ENCODE measurements at places on chromosomes 1 and 21.

GRCh38 chr1:58144698-58145270, 401.7 kb downstream of the OMA1 start:
- ATAC-seq = no peak

GRCh38 chr1:82549841-82550240, 749.1 kb downstream of the ADGRL2 start:
- ATAC-seq = no peak

- ATAC-seq = peak; percentile 59
Observed at GRCh38 chr1:62336995-62337705, 17.9 kb upstream of the KANK4 start.

- no peak for ATAC-seq
Observed at GRCh38 chr1:215458104-215458503, 109.0 kb upstream of the KCTD3 start.

- peak; percentile 71 for ATAC-seq
Observed at GRCh38 chr1:162943622-162944021, 82.6 kb upstream of the CCDC190 start.

- ATAC-seq = no peak
Observed at GRCh38 chr1:194367121-194367520, 1180.7 kb upstream of the B3GALT2 start.

GRCh38 chr1:48644905-48645605, 131.6 kb downstream of the BEND5 start:
- no peak for ATAC-seq
